ENCODE measurements at places on chromosomes 16 and 17.

- no peak for DNase-seq
Measured at GRCh38 chr16:87570938-87571867, 31.1 kb upstream of the JPH3 start.

DNA sequence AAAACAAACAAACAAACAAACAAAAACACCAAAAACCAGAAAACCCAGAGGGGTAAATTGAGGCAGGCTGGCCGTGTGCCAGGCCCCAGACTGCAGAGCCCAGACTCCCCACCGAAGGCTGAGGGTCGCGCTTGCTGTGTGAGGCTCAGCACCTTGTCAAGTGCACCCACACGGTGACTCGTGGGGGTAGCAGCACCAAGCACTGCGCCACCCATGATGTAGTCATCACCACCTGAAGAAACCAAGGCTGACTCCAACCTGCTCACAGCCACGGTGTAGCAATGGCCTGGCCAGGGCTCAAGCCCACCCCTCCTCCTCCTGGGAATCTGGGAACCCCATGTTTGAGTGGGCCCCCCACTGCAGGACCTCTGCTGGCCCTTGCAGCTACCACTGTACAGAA lies 11.9 kb downstream of the MCRIP1 start:
- DNase-seq: no peak

DNA sequence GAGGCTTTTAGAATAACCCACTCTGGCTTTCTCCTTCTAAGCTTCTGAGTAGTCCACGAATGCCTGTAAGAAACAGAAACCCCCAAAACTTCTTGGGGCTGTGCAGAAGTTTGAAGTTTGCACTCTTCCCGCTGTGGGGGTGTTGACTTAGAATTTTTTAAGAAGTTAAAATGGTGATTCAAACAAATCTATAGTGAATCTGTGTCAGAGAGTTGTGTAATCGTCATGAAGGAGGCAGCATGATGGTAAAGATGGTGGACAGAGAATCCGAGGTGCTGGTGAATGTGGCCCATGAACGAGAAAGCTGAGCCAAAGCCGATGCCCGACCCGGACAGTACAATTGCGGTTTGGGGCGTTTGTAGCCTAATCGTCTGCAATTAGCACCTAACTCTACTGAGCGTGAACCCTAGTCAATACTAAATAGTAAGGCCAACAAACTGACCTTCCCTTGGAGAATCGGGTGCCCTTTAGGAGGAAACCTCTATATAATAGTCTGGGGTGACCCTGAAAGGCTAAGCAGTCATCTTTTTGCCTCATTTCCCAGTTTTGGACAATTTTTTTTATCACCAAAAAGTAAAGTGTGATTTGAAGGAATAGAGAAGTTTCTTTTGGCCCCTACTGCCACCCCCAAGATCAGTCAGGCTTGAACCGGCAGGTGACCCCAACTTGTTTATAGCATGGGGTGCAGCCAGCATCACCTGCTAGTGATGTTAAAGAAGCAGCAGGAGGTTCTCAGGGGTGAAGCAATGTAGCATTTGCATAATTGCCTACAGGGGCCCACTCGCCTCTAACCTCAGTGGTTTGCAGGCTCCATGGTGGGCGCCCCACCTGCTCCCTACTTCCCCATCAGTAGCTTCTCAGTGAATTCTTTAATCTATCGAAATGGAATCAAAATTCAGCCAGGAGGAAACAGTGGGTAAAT lies 11.2 kb downstream of the IRF8 start:
- DNase-seq: no peak

DNA sequence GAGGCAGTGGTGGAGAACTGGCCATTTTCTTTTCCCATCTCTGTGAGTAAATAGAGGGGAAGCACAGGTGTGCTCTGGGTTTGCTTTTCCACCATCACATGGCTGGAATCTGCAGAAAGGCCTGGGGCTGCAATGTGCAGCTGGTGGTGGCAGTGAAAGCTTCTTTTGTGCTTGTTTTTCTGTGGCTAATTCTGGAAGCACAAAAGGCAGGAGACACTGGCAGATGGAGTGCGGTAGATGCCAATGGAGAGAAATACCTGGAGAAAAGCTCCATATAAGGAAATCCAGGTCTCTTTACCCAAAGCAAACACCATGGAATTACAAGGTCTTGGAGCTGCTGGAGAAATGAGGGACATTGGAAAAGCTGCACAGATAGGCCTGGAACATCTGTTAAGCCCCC lies 146.9 kb downstream of the HAPSTR1 start:
- no peak for DNase-seq

GRCh38 chr17:61746248-61746985 lies 116.9 kb downstream of the BRIP1 start:
- DNase-seq: no peak

- DNase-seq: no peak
Measured at GRCh38 chr17:51770027-51770759, 388.3 kb downstream of the CA10 start.

GRCh38 chr16:84595052-84595481 lies 22.8 kb downstream of the COTL1 start:
- DNase-seq: no peak

DNA sequence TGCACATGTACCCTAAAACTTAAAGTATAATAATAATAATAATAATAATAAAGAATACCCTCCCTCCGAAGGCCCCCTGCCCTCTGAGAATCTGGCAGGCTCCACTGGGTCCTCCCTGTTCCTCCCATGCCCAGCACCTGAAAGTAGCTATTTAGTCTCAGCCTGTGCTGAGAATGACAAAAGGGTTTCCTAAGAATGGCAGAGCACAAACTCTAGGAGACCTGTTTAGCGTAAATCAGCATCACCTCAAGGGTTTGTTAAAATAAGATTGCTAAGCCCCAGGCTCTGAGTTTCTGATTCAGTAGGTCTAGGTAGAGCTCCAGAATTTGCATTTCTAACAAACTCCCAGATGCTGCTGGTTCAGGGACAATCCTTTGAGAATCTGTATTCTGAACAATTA lies 606.8 kb upstream of the CDH11 start:
- DNase-seq: no peak

- peak; percentile 91 for DNase-seq
Measured at GRCh38 chr17:38508954-38509771, 80.9 kb downstream of the ARHGAP23 start.

DNA sequence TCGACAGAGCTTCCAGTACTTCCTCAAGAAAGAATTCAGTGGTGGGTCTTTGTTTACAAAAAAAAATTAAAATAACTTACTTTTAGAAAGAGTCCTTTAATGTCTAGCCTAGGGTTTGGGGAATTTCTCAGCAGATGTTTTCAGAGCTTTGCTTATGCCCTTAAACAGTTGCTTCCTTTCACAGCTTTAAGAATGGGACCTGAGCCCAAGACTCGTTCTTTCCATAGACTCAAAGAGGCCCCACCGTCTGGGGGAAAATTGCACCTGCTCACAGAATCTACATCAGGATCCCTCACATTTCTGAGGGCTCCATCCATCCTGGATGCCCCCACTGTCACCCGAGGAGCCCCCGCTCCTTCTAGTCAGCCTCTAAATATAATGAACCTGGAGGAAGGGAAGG lies 60.0 kb downstream of the RGS9 start:
- DNase-seq: no peak

DNA sequence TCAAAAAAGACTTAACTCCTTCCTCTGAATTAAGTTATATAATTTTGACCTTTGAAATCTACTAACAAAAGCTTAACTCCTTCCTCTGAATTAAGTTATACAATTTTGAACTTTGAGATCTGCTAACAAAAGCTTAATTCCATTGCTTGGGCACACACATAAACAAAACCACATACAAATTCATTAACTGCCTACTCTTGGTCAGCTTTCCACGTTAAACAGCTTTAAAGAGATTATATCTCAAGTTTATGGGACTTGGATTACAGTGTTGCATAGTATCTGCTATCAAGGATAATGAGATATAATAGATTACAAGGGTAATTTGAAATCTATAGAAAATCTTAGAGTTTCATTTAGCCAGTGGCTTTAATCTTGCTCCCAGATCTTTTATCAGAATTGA lies 23.5 kb downstream of the COX10 start:
- DNase-seq: no peak

- DNase-seq: no peak
Measured at GRCh38 chr17:57849163-57849873, 526 bp downstream of the MRPS23 start.

DNA sequence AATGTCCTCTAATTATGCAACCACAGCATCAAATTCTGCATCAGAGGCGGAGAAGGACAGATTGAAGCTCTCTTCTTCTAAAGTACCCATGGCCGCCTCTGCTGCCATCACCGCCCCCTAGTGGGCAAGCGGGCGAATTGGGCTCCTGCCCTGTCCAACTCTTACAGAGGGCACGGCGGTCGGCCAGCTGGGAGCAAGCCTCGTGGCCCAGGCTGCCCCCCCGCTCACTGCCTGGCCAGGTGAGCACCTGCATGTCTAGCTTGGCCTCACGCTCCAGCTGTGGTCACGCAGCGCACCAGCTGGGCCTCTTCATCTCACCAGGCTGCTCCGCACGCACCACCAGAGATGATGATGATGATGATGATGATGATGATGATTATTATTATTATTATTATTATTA lies 146.1 kb upstream of the TOM1L1 start:
- DNase-seq: no peak

DNA sequence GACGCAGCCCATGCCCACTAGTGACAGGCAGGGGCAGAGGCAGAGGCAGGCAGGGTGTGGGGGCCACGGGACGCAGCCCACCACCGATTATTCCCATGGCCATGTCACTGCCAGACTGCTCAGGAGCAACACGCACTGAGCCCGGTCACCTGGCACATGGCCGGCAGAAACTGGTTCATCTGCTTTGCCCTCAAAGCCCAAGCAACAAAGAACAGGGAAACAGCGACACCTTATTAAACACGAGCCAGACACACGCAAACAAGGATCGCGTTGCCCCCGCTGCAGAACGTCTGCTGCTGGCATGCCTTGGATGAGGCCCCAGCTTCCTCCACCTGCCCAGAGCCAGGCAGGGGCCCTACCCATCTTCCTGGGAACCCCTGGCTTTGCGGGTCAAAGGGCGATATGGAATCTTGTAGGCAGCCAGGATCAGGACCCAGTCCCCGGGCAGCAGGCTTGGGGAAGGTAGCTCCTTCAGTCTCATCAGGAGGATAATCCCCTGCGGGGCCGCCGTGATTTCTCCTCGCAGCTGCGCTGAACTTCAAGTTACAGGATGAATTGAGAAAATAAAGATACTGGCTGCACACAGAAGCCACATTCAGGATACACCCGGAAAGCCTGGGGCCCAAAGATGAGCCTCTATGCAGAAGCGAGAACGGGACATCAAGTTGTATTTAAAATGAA lies 4.8 kb downstream of the TBC1D16 start:
- DNase-seq: no peak

DNA sequence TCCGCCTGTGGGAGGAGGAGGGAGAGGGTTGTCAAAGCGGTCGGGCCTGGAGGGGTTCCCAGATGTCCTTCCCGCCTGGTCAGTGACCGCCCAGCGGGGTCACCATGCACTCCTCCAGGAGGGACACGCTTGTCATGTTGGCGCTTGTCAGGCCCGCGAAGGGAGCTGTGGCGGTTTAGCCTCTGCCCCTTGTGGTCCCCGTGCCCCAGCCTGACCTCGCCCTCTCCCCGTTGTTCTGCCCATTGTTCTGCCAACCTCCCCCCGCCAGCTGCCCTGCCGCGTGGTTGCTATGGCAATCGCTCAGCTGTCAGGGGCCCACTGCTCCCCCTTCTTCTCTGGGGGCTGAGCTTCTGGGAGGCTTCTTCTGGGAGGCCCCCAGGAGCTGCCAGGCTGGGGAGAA lies 146.4 kb upstream of the CIBAR2 start:
- DNase-seq: no peak

DNA sequence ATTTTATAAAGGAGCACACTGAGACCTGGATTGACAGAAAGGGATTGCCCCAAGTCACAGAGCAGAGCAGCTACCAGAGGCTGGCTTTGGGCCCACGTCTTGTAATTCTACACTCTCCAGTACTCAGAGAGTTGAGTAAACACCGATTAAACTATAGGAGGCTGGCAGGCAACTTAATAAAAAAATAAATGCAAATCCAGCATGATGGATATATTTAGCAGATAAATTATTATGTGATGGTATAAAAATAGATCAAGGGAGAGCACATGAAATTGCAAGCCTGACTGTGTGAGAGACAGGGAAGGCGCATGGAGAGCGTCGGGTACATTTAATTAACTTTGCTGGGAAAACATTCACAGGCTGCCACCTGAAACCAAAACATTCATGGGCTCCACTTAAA lies 87.7 kb upstream of the CCL2 start:
- DNase-seq: no peak

DNA sequence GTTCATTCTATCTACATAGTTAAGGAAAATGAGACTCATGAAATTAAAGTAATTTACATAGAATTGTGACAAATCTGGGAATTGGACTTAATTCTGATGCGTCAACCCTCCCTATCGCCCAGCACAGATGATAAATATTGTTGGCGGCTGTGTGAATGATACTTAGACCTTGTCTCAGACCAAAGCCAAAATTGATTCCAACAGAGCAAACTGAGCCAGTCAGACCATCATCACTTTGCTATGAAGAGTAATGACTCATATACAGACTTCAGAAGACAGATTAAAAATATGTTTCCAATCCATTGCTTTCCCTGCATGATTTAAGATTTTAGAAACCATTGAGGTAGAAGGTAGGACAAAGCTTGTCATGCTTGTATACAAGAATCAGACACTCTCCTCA lies 1156.7 kb upstream of the CDH8 start:
- no peak for DNase-seq

- no peak for DNase-seq
Measured at GRCh38 chr16:2825906-2826305, 4.2 kb upstream of the ZG16B start.

DNA sequence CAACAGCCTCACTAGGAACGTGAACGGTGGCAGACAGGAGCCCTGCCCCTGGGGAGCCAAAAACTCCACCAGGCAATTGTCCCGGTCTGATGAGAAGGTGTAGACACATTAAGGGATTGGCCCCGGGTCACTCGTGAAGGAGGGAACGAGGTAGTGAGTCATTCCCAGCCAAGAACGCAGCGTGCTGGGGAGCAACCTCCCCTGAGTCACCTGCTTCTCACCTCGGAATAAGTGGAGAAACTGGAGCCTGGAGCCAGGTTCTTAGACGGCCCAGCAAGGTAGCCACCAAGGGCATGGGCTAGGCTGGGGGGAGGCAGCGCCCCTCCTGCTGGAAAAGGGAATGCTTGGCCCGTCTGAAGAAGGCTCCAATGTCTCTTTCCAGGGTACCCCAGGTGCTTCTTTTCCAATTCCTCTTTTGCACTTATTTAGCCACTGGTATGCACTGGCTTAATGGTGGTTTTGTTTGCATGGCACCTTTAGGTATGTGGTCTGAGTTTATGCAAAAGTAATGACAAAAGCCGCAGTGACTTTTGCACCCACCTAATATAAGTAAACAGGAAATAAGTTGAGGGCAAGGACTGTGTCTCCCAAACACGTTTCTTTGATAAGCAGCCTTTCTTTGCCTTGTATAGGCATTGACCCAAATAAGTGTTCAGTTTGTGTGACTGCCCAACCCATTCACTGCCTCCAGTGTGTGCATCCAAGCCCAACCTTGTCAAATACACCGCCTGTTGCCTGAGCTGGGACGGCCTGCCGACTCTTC lies 1.8 kb upstream of the HELZ start:
- peak; percentile 89 for DNase-seq

- DNase-seq: no peak
Measured at GRCh38 chr16:11835891-11836649, 15.3 kb downstream of the RSL1D1 start.
